ENCODE measurements at places on chromosomes 3 and 15.

- DNase-seq: peak; percentile 47
Measured at GRCh38 chr3:107680698-107681097, 157.9 kb downstream of the BBX start.

- DNase-seq: no peak
Measured at GRCh38 chr3:71701251-71701762, 23.9 kb downstream of the EIF4E3 start.

DNA sequence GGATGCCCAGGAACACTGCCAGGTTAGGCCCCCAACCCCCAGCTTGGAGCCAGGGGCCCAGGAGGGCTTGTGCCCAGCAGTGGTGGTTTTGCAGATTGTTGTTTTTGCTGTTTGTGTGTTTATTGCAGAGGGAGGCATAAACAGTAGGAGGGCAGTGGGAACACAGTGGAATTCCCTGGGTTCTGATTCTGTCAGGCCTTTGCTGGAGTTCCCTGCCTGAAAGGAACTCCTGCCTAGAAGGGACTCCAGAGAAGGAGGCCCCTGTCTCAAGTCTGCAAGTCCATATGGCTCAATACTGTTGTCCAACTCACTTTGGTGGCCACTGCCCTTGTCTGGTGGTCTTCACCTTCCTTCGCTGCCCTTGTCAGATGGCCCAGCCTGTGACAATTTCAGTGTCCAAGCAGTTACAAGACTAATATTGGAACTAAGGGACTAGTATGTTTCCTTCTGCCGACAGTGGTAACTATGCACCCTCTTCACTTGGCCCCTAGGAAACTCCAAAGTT is 47.4 kb upstream of the RAB6B start:
- DNase-seq: no peak

DNA sequence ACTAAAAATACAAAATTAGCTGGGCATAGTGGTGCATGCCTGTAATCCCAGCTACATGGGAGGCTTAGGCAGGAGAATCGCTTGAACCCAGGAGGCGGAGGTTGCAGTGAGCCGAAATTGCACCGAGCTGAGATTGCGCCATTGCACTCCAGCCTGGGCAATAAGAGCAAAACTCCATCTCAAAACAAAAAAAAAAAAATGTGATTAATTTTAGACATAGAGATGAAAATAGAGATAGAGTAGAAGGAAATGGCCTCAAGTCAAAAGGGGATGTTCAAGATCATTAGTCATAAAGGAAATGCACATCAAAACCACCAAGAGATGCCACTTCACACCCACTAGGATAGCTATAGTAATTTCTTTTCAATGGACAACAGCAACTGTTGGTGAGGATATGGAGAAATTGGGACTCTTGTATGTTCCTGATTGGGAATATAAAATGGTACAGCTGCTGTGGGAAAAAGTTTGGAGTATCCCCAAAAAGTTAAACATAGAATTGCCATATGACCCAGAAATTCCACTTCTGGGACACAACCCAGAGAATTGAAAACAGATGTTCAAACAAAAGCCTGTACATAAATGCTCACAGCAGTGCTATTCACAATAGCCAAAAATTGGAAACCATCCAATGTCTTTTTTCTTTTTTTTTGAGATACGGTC is 55.4 kb downstream of the ABHD2 start:
- DNase-seq: peak; percentile 81

GRCh38 chr15:79003301-79003700 is 58.5 kb upstream of the CTSH start:
- DNase-seq: no peak

GRCh38 chr3:52874160-52874701 is 23.1 kb downstream of the STIMATE start:
- no peak for DNase-seq

DNA sequence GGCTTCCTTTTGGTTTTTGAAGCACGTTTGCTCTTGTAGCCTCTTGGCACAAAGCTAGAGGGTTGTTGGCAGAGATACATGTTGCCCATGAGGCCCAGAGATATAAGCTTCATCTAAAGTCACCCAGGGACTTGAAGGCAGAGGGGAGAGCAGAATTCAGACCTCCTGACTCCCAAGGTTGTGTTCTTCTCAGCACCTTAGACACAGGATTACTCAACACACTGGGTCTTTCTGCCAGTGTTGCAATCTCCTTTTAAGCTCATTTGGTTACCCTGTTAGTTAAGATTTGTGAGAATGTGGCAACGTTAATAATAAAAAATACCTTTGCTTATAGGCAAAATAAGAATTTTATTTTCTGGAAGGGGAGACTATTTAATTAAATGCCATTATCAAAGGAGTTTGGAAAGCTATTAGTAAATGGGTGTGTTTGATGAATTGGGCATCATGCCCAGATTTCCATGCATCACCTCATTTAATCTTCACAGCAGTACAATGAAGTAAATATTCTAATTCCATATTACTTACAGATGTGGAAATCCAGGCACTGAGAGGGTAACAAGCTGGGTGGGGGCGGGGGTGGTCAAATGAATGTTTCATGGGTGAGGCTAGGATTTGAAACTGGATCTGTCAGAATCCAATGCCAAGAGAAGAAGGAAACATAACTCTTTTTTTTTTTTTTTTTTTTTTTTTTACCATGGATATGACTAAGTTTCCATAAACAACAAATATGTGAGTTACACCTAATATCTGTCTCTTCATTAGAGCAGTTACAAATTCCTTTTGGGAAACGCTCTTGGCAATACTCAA is 183.3 kb downstream of the NR1D2 start:
- no peak for DNase-seq

- no peak for DNase-seq
Measured at GRCh38 chr3:34396288-34396687, 597.9 kb downstream of the PDCD6IP start.

DNA sequence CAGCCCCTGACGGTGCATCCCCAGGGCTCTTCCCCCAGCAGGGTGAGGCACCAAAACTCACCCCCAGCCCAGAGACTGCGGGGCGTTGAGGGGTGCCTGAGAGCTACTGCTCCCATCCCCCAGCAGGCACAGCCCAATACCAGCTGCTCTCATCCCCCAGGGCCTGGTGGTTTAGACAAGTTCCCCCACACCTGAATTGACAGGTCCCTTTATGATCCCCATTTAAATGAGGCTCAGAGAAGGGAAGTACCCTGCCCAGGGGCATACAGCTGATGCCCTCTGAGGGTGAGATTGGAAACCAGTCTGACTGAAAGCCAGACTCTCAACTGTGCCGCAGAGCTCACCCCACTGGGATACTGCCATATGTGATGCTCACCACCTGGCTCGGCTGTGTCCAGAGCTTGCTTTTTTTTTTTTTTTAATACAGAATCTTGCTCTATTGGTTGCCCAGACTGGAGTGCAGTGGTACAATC is 20.1 kb downstream of the DUSP7 start:
- DNase-seq: no peak

DNA sequence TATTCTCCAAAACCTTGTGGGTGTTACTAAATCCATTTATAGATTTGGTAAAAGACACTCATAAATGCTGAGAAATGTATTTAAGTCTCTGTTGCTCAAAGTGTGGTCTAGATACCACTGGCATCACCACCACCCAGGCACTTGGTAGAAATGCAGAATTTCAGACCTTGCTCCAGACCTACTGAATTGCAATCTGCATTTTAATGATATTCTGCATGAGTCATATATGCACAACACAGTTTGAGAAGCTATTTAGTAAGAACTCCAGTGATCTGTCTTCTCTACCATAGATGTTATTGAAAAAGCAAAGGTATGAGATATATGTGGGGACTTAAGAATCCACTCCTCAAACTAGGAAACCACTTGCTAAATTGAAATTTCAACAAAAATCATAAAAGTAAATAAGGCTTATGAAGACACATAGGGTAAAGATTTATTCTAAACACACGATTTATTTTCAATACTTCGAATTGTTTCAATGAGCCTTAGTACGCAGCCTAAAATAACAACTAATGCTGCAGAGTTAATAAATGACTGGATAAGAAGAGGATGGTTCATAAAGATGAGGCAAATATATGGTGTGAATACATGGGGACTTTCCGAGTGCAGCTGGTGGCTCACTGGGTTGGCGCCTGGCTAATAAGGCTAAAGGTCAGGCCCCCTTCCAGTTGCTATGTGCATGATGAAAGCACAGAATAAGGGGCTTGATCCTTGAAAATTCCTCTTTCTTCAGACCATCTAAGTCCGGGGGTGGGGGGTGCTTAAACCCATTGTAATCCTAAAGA is 813.3 kb downstream of the NR2F2 start:
- no peak for DNase-seq
